Brain pericyte (primary cell): ENCODE measurements at places on chromosomes 3 and 15.

DNA sequence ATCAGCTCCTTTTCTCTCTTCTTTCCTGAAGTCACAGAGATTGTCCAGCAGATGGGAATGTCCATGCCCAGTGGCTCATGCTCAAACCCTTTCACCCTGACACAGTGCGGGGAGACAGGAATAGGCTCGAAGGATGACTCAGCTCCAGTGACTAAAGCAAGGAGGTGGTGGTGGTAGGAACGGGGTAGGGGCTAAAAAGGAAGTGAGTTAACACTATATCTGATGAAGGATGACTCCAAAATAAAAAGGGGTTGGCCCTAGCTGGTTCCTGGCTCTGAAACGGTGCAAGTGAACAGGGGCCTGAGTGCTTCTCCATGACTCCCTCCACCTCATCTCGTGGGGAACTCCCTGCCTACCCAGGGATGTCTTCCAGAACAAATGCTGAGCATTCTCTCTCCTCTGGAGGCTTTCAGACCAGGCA, 167.4 kb upstream of the LPP start:
- DNase-seq = no peak

DNA sequence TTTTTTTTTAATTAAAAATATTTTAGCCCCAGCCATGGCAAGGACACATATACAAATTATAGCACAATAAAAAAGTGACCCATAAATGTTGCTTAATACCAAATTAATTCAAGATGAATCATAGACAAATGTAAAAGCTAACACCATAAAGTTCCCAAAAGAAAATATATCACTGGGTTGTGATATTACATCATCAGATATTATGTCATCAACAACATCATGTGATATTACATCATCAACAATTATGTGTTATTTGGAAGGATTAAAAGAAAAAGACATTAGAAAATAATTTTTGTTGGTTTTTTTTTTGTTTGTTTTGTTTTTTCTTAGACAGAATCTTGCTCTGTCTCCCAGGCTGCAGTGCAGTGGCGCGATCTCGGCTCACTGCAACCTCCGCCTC, 34.5 kb upstream of the ABHD10 start:
- DNase-seq = no peak

DNA sequence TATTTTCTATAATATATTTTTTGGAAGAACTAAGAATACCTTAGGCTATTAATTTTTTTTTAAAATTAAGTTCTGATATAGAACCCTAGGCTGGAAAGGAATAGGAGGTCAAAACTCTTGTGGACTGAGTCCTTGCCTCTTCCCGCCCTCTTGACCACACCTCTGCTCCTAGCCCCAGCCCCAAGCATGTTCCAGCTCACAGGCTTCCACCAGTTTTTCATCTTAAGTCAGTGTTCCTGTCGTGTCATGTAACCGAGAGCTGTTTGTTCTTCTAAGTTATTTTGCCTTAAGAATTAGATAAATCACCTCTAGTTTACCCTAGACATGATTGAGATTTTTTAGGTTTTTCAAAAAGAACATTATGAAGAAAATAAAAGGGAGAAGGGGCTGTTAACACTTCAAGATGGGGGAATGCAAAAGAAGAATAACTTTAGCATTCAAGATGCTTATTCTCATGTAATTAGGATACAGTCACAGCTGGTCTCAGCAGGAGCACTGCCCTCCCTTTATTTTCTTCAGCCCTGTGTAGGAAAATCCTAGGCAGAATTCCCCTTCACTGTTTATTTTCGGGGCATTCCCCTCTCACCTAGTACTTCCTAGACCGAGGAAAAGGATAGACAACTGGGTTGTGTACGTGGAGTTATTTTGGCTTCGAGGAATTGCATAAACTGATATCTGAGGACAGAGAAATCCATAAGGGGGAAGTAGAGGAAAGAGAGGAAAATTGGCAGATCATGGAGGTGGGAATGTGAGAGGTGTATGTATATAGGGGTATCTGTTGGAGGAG, 110.2 kb downstream of the CMSS1 start:
- no peak for DNase-seq

GRCh38 chr3:129483870-129484269, 43.8 kb downstream of the IFT122 start:
- no peak for DNase-seq

- no peak for DNase-seq
Measured at GRCh38 chr3:100695696-100696095, 13.6 kb upstream of the TFG start.
